ENCODE measurements at places on chromosomes 2 and 18. TPM values are rescaled to one million over a fixed set of nuclear protein-coding genes. Genes with fewer than 3 reads are reported as not detected.

- DNase-seq = no peak
These were observed 99.4 kb downstream of the TMEM17 start for GRCh38 chr2:62406573-62407043.

GRCh38 chr2:127700527-127701192 is 637 bp upstream of the SFT2D3 start:
- peak; percentile 6 for DNase-seq

- no peak for DNase-seq
These were observed 39.8 kb downstream of the MYO7B start for GRCh38 chr2:127575185-127575765.

- no peak for DNase-seq
These were observed 59.9 kb upstream of the STPG4 start for GRCh38 chr2:47214990-47215389.

The MRPL19 gene
- total RNA-seq = 14.9 TPM

The LIMS4 gene
- not detected for total RNA-seq

The LRRTM1 gene
- total RNA-seq = not detected

DNA sequence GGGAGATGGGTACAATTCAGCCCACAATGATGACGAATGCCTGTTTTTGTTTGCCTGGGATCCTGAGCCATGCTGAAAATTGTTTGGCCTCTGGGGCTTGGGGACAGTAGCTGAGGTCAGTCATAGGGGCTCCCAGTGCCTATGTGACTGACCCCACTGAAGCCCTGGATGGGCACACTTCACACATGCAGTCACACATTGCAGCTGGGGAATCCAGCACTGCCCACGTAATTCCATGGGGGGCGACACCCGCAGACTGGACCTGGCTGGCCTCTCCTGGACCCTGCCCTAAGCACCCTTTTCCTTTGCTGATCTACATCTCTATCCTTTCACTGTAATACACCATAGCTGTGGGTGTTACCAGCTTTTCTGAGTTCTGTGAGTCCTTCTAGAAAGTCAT is 295.2 kb upstream of the HS6ST1 start:
- DNase-seq = no peak

DNA sequence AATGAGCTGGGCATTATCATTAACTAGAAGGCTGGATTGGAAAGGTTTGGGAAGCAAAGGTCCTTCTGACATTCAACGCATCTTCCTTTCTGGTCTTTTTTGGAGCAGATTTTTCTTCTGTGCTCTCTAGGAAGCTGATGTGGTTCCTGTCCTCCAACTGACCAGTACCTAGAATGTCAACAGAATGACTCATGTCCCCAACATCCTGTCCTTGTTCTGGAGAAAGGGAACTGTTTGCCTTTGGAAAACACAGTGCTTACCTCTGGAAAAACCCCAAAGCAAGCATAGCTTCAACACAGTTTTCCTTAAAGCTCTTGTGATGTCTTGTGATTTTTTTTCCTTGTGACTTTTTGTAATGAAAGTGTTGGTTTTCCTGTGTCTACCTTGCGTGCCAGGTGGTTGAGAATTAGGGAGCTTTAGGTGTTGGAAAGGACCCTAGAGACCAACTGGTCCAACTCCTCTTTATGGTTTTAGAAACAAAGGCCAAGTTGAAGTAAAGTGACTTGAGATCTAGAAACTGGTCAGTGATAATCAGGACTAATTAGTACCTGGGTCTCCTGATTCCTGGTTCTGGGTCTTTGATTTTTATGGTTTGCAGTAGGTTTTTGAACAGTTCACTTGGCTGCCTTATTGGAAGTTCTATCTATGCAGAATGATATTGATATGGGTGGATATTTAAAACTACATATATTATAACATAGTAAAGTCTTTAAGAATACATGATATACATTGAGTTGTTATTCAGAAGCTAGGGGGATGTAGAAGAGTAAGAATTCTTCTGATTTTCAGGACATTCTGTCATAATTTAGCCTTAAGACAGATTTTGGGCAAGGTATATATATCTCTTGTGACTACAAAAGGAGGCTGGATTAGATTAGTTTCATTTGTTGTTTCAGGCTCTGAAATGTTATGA is 70.5 kb downstream of the FMNL2 start:
- DNase-seq = no peak
